ENCODE measurements at places on chromosomes 7 and 10. TPM values are rescaled to one million over a fixed set of nuclear protein-coding genes. Genes with fewer than 3 reads are reported as not detected.

TUBB8 gene
- under 0.01 TPM for total RNA-seq

MCM7 gene
- 18.2 TPM for total RNA-seq

FOXP2 gene
- total RNA-seq = 2.4 TPM

GBX1 gene
- not detected for total RNA-seq
